ENCODE measurements at places on chromosomes 11 and 22.
A peak's percentile ranks its signal among the peaks of the same experiment; 100 is the strongest.

DNA sequence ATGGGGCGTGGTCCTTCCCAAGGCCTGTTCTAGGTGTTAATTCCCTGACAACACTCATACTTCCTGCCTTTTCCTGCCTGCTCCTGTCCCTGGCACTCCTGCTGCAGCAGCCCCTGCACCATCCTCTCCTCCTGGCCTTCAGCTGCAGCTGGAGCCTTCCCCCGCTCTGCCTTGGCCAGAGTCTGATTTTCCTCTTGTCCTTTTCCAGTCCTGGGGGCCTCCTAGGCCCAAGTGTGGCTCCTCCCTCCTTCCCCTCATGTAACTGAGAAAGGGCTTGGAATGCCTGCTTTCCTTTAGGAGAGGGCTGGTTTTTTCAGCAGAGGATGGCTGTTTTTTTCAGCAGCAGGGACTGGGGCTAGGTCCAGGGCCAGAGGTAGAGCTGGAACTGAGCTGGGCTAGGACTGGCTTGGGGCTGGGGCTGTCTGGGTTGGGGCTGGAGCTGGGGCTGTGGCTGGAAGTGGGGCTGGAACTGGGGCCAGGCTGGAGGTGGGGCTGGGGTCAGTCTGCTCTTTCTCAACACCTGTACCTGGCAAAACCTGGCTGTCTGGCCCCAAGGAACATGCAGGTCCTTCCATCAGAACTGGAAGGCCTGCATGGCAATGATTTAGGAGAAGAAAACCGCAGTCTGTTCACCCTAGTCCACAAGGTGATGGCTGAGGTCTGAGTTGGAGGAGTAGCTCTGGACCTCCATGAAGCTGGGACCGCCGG is 23.6 kb downstream of the ZC3H7B start:
- no peak for DNase-seq

DNA sequence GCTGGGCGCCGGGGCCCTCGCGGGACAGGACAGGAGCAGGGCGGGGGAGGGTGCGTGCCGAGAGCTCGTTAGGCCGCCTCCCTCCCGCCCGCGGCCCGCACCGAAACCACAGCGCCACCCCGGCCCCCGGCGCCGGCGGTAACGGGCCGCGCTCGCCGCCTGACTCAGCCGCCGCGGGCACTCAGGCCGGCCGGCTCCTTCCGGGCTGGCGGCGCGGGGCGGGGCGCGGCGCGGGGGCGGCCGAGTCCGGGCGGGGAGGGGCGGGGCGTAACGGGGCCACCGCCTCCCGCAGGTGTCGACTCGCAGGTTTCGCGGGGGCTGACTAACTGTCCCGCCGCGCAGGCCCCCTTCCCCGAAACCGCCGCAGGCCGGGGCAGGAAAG is at the start of gene AP5B1:
TSS of gene AP5B1 (minus strand) at position 207 of the 382 bp plus-strand sequence. CDS start 385 bp downstream, outside the sequence.
- DNase-seq = peak; percentile 83

DNA sequence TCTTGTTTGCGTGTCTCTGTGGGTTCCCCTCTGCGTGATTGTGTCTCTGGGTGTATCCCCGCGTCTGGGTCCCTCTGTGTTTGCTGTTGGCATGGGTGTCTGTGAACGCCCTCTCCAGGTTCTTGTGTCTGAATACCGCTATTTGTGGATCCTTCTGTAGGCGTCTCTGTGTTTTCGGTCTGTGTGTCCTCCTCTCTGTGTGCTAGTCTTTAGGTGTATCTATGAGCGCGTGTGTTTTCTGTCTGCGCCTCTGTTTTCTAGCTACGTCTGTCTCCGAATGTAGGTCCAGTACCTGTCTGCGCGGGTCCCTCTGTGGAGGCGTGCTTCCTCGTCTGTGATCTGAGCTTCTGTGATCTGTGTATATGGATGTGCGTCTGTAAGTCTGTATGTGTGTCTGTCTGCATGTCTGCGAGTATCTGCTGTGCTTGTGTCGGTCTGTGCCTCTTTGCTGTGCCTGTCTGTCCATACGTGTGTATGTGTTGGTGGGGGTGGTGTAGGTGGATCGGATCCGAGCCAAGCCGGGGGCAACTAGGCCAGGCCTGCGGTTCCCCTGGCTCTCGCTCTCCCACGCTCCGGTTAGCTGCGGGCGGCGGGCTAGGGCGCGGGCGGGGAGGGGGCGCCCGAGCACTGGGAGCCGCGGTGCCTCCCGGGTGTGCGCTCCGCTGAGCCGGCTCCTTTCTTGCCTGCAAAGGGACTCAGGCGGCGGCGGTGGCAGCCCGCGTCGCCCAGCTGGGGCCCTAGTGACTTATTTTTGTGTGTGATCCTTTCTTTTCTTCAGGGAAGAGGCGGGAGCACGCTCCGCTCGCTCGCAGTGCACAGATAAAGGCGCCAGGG is 105.3 kb upstream of the E2F8 start:
- DNase-seq = peak; percentile 49

- no peak for DNase-seq
These were observed 1124.3 kb downstream of the BRD1 start for GRCh38 chr22:48703265-48703941.

- DNase-seq = peak; percentile 87
These were observed at the start of gene FAM89B for GRCh38 chr11:65572356-65573051. TSS of gene FAM89B (plus strand) at chr11:65572538. CDS start at chr11:65572670, 132 bp downstream.

GRCh38 chr22:37043209-37043827 is 8.2 kb upstream of the KCTD17 start:
- DNase-seq = no peak

GRCh38 chr11:2298795-2299761 is 2.6 kb downstream of the C11orf21 start:
- DNase-seq = no peak

DNA sequence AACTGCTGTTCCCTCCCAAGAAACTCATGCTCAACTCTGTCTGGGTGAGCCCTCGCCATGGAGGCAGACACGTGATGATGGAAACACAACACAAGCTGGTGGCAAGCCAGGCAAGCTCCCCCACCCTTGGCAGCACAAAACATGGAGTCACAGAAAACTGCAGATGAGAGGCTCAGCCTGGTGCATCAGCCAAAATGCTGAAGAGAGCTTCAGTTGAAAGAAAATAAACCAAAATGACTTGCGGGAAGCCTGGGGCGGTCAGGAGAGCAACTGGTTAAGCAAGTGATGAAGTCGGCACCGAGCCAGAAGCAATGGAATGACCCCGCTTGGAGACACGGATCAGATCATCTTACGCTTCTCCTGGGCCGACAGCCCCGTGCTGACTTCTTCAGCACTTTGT is 68.3 kb downstream of the C11orf58 start:
- DNase-seq = no peak

DNA sequence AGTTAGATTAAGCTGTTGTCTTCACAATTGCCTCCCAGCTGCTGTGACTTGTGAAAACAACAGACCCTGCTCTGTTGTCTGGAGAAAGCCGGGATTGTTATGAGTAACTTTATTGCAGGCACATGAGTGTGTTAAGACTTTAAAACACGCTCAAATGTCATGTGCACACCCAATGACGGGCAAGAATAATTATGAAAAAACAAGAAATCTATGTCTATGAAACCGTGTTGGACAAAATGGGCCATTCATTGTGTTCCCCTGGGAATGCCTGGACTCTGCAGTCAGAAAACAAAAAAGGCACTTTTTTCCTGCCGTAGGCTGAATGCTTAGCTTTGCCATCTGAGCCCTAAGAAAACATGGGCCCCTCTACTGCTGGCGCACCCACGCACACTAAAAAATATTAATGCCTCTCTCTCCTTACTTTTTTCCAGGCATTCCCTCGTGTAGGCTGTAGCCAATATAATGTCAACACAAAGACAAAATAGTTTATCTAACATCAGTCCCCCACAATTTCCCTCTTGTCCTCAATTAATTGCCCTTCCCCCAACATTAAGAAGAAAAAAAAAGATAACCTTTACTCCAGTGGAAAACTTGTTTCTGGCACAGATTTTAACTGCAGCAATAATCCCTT is 207.9 kb downstream of the SOX6 start:
- DNase-seq = no peak

DNA sequence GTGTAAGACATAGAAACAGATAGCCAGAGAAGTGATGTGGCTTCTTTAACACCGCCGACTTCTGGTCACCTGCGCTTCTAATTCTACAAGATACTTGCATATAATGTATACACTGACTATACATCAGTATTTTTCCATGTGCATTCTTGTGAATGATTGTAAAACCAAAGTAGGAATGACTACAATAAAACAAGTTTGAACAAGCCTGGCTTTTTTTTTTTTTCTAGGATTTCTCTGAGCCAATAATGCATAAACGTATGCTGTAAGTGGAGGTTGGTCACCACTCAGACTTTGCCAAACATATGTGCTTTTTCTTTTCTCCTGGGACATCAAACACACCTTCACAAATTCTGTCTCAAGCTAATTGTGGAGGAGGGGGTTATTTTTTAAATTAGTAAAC is 237.8 kb upstream of the KIRREL3 start:
- no peak for DNase-seq

- no peak for DNase-seq
These were observed 19.5 kb upstream of the WNT7B start for GRCh38 chr22:45996241-45997076.

DNA sequence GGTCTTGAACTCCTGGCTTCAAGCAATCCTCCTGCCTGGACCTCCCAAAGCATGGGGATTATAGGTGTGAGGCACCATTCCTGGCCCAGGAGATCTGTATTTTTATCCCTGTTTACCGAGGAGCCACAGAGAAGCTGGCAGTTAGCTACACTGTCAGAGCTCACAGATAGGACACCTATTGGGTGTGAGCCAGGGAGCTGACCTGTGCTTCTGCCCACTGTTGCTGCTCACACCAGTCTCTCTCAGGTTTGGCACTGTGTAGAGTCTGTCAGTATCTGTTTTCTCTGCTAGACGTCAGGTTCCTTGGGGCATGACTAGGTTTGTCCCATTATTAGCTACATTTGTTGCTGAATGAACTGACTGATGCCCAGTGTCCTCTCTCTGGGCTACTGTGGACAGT is 17.5 kb downstream of the PPP6R2 start:
- no peak for DNase-seq

DNA sequence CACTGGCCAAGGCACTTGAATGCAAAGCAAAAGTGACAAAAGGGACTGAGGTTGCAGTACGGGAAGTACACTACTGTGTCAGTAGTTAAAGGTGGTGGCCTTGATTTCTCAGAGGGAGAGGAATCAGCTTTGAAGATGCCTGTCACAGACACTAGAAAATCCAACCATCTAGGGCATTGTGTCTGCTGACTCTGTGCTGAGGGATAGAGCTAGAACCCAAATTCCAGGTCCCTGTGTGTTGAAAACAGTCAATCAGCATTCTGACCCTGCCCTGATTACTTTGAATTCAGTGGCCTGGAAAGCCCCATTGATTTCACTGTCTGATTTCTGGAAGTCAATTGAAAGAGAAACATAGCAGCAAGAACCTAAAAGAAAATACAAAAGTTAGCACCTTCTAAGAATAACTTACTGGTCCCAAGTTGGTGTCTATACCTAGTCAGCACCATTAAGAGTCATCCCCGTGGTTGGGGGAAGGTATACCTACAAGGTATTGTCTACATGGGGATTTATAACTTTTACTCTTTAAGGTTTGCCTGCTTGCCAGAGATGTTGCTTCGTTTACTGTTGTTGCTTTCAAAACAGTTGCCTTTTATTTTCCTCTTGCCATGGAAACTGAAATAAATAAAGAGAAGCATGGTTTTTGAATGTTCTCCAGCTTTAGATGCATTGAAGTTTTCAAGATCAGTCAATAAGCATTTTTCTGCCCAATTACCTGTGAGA is 97.3 kb downstream of the PDHX start:
- no peak for DNase-seq

DNA sequence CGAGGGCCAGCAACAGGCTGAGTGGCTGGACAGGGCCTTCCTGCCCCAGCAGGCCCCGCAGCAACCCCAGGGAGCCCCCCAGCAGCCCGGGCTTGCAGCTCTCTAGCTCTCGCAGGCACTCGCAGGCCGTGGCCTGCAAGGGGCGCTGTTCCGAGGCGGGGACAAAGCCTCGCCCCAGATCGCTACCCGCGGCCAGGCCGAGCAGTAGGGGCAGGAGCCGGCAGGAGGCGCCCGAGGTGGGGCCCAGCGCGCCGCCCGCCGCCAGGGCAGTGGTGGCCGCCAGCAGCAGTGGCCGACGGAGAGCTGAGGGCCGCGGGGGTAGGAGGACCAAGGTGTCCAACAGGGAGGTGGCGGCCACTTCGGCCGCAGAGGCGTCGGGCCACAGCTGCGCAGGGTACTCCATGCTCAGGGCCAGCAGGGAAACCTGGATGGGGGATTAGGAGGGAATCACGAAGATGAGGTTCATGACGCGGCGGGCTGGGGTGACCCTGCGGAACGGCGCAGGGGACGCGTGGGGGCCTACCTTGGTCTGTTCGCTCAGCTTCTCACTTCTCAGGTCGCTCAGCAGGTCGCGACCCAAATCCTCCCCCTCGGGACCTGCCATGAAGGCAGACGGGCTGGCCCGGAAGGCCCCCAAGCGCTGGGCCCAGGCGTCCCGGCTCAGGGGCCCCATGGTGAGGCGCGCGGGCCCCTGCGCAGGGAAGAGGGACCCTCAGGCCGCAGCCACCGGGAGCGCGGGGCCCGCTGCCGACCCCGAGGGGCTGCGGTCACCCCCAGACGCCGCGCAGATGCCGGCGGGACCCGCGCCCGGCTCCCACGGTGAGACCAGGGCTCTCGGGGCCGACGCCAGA is 632 bp downstream of the AP5B1 start:
- peak; percentile 93 for DNase-seq

- DNase-seq = no peak
These were observed 6.9 kb downstream of the AQP11 start for GRCh38 chr11:77596626-77597025.

GRCh38 chr11:3134651-3135480 is 30.2 kb downstream of the OSBPL5 start:
- DNase-seq = no peak

DNA sequence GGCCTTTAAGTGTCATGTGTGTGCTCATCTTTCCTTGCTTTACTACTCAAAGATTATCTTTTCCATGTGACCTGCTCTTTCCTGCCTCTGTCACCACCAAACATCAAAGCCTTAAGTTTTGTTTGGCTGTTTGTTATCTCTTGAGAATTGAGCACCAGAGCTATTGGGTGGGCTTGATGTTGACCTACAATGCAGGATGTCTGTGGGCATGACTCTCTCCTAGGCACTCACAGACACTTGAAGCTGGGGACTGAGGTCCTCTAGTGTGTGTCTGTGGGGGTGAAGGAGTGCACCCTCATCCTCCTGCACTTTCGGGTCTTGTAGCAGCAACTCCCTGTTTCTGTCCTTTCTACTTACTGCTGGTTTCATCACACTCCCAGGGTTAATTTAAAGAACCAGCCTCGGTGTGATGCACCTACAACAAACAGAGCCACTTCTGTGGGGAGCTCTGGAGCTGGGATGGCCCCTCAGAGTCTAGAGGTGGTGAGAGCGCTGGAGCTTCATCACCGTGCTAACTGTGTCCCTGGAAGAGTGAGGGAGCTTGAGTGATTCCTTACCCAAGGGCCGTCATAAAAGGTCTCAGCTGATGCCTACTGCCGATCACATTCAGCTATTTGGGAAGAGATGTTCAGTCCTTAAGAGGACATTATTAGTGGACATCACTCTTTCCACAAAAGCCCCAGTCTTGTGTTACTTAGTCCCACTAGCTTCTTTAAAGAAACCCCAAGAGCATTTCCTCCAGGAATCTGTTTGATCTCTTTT is 56.3 kb downstream of the LRRC74B start:
- DNase-seq = no peak

DNA sequence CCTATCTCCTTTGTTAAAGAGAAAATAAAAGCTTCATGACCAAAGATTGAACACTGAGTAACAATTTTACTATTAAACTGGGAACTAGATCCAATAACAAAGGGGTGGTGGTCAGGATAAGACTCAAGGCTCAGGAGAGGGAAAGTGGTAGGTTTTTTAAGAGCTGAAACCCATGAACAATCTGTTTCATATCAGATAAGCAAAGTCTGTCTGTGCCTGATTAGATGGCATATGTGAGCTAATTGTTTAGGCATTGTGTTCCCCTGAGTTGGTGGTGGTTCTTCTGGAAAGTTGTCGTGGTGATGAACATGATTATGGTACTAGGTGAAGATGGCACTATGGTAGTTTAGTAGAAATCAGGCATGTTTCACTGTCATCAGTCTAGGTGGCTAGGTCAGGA is 24.4 kb downstream of the USP47 start:
- no peak for DNase-seq

Data from D341Med (cell line).